ENCODE measurements at places on chromosomes 11 and 22. TPM values are rescaled to one million over a fixed set of nuclear protein-coding genes. Genes with fewer than 3 reads are reported as not detected.

DNA sequence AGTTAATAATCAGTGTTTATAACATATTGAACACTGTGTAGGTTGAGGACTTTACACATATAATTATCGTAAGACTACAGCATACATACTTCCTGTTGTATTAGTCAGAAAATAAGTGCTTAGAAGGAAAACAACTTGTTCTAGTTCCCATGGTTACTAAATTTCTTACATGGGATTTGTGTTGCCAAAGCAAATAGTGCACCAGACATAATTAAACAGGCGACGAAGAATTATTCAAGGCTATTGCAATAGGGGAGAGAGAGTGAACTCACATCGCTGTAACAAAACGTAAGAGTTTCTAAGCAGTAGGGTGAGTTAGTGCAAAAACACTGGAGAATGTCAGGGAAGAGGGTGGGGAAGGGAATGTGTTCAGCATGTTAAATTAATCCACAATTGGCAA lies 347.8 kb downstream of the CNTN5 start:
- no peak for DNase-seq

DNA sequence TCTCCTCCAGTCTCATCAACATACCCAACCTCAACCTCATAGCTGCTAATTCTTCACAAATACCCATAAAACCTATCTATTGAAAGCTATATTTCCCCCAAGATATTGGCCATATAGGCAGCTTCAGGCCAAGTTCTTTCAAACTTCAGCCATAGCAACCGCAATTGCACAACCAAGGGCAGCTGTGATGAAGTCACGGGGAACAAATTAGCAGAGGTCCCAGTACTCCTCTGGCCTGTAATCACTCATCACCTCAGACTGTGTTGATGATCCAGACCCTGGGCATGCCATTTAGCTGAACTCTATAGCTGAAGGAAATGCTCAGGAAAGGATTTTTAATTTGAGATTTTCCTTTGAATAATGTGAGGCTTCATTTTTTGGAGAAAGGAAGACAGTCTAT lies 84.1 kb downstream of the SLC1A2 start:
- no peak for DNase-seq

- DNase-seq = no peak
Observed at GRCh38 chr11:124920870-124921609, 2.0 kb downstream of the HEPN1 start.

- no peak for DNase-seq
Observed at GRCh38 chr11:131441051-131441810, 70.8 kb downstream of the NTM start.

The GGTLC3 gene
- not detected for total RNA-seq

The TRIM51 gene
- not detected for total RNA-seq

The EMID1 gene
- total RNA-seq = 9.0 TPM
